Hair follicle dermal papilla cell (primary cell): ENCODE measurements at places on chromosomes 13 and 19. TPM values are rescaled to one million over a fixed set of nuclear protein-coding genes. Genes with fewer than 3 reads are reported as not detected.

The S1PR4 gene
- not detected in 2 replicates for total RNA-seq

The PTPRH gene
- 1.1 and 1.2 TPM in 2 replicates for total RNA-seq

The ZNF578 gene
- total RNA-seq = 4.6 and 5.7 TPM in 2 replicates

The IGFL4 gene
- under 0.01 TPM in 1 of 2 replicates, not detected in the other for total RNA-seq

The TEX101 gene
- not detected in 2 replicates for total RNA-seq

The APOC1 gene
- not detected in 2 replicates for total RNA-seq

The ICAM1 gene
- 9.2 and 25.2 TPM in 2 replicates for total RNA-seq

The KRTDAP gene
- total RNA-seq = not detected in 2 replicates

The CD70 gene
- total RNA-seq = not detected in 2 replicates
